Glomerular endothelial cell (primary cell): ENCODE measurements at places on chromosomes 12 and 14. TPM values are rescaled to one million over a fixed set of nuclear protein-coding genes. Genes with fewer than 3 reads are reported as not detected.

ZC3H14 gene
- total RNA-seq, result 45.7 and 46.1 TPM in 2 replicates

SIX4 gene
- total RNA-seq, result 4.8 and 6.4 TPM in 2 replicates

LHX5 gene
- total RNA-seq, result not detected in 2 replicates

NRXN3 gene
- 0.92 and 4.8 TPM in 2 replicates for total RNA-seq

PAH gene
- total RNA-seq, result not detected in 2 replicates

KRT75 gene
- not detected in 2 replicates for total RNA-seq

SAMD15 gene
- 1.1 and 3.3 TPM in 2 replicates for total RNA-seq

AQP6 gene
- total RNA-seq, result not detected in 2 replicates

IFI27 gene
- total RNA-seq, result 142 and 820 TPM in 2 replicates

ARHGEF40 gene
- 20.4 and 22.0 TPM in 2 replicates for total RNA-seq

RNASE3 gene
- total RNA-seq, result not detected in 2 replicates

GPR132 gene
- total RNA-seq, result 0.82 TPM in 1 of 2 replicates, not detected in the other

ALDH1L2 gene
- total RNA-seq, result 1.6 and 5.5 TPM in 2 replicates

ENO2 gene
- 18.1 and 18.4 TPM in 2 replicates for total RNA-seq

DNAI7 gene
- not detected in 2 replicates for total RNA-seq

SUSD6 gene
- 27.3 and 54.1 TPM in 2 replicates for total RNA-seq

ASIC1 gene
- 2.5 TPM in 2 replicates for total RNA-seq

TBX5 gene
- total RNA-seq, result not detected in 2 replicates
